ENCODE measurements at places on chromosomes 6 and 20.
A peak's percentile ranks its signal among the peaks of the same experiment; 100 is the strongest.

DNA sequence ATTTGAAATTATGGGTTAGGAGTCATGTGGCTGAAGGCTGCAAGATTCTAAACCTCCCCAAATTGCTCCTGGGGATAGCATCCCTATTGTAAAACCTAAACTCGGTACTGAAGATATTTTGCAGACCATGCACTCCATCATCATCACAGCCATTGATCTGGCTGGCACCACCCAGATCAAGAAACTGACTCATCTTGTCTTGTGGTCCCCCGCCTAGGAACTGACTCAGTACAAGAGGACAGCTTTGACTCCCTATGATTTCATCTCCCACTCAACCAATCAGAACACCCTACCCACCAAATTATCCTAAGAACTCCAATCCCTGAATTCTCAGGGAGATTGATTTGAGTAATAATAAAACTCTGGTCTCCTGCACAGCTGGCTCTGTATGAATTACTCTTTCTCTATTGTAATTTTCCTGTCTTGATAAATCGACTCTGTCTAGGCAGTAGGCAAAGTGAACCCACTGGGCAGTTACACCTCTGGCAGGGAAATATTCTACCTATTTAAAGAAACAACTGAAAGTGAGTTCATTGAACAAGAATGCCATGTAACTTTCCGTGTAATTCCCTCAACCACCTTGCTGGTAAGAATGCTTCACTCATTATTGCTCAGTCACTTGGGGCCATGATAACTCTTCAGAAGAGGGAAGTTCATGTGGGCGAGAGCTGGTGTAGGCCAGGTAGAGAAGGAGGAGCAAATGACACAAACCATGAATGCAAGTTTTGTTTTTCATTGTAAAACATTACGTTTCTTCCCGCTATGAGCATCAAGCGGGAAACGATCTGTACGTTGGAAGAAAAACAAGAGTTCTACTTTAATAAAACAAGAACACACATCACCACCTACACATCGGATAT, 602.9 kb upstream of the ARID1B start:
- no peaks in the 10 kb centered on the region for H3K36me3 ChIP-seq
- H3K4me3 ChIP-seq = no peak overlapping the region
- no peak for DNase-seq
- H3K27ac ChIP-seq = no peak overlapping the region

GRCh38 chr20:59074456-59074855, 31.9 kb upstream of the PRELID3B start:
- H3K4me3 ChIP-seq = no peak overlapping the region
- H3K27me3 ChIP-seq = peaks cover 24% of the 10 kb centered on the region
- no peak for DNase-seq

GRCh38 chr6:39887692-39888450, 46.4 kb downstream of the MOCS1 start:
- no peak for DNase-seq
- H3K27ac ChIP-seq = no peak overlapping the region
- peaks cover 3% of the 10 kb centered on the region for H3K36me3 ChIP-seq
- no peak overlapping the region for H3K4me3 ChIP-seq
- H3K27me3 ChIP-seq = no peaks in the 10 kb centered on the region

DNA sequence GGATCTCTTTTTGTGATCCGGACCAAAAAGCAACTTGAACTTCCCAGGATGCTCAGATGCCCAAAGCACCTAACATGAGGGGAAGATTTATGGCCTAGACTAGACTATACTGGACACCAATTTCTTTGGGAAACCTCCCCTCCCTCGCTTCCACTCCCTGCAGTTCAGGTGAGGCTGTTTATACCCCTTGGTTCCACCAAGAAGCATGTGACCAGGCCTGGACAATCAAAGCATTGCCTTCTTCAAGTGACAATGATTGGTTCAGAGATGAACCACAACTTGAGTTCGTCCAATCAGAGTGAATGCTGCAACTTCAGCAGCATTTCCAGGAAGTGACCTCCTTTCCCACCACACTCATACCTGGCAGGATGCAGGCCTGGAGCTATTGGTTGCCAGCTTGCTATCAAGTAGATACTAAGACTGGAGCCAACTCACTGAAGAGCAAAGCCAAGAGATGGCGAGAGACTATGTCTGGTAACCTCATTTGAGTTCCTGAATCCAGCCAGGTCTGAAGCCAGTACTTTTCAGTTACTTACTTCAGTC, 45.6 kb upstream of the SLC9A8 start:
- H3K27ac ChIP-seq = no peak overlapping the region
- H3K4me3 ChIP-seq = no peak overlapping the region
- peaks cover 48% of the 10 kb centered on the region for H3K4me1 ChIP-seq
- no peak for DNase-seq

DNA sequence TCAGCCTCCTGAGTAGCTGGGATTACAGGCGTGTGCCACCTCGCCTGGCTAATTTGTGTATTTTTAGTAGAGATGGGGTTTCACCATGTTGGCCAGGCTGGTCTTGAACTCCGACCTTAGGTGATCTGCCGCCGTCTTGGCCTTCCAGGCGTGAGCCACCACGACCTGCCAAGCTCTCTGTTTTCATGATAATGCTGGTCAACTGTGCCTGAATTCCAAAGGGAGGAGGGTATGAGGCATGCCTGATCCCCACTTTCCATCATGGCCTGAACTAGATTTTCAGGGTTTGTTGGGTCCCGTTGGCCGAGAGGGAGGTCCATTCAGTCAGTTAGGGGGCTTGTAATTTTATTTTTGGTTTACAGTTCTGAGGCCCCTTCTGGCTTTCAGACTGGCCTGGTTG, 28.0 kb upstream of the ANGPT4 start:
- no peak for DNase-seq
- H3K4me3 ChIP-seq = no peak overlapping the region
- H3K27me3 ChIP-seq = peaks cover 31% of the 10 kb centered on the region
- H3K27ac ChIP-seq = no peak overlapping the region
- H3K4me1 ChIP-seq = no peaks in the 10 kb centered on the region

DNA sequence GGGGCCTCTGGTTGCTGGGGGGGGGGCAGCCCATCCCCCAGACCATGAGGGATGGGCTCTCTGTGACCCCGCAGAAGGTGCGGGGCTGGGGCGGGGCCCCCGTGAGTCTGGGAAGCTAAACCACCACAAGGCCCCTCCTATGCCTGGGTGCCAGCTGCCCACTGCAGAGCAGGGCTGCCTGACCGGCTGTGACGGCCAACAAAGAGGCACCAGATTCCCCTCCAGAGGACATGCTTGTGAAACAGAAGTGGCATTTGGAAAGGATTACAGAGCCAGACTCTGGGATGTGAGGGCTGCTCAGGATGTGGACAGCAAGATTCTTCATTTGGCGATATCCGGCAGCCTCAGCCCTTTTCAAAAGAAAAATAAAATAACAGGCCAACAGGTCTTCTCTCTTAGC, 16.5 kb upstream of the NTSR1 start:
- no peak overlapping the region for H3K27ac ChIP-seq
- no peak overlapping the region for H3K4me3 ChIP-seq
- no peaks in the 10 kb centered on the region for H3K36me3 ChIP-seq
- peaks cover 4% of the 10 kb centered on the region for H3K4me1 ChIP-seq
- no peak for DNase-seq
- H3K27me3 ChIP-seq = peaks cover 73% of the 10 kb centered on the region

- DNase-seq = no peak
- no peak overlapping the region for H3K4me3 ChIP-seq
- no peak overlapping the region for H3K27ac ChIP-seq
- H3K27me3 ChIP-seq = no peaks in the 10 kb centered on the region
- H3K36me3 ChIP-seq = no peaks in the 10 kb centered on the region
Observed at GRCh38 chr6:142332393-142333098, 30.7 kb downstream of the ADGRG6 start.

DNA sequence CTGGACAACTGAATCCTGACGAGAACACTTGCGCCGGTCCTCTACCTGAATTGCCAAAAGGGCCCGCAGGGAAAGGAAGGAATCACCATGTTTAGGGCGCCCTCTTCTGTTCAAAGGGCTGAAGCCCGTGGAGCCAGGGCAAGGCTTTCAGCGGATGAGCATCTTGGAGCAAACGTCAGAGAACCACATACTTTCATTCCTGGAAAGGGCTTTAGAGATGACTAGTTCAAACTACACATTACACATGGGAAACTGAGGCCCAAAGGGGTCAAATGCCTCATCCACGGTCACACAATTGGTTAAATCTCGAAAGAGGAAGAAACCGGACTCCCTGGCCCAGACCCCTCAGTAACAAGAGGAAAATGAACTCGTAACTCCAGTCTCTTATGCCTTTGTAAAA, 11.5 kb upstream of the ZNF133 start:
- H3K4me1 ChIP-seq = no peaks in the 10 kb centered on the region
- no peaks in the 10 kb centered on the region for H3K36me3 ChIP-seq
- no peak overlapping the region for H3K4me3 ChIP-seq
- no peak overlapping the region for H3K27ac ChIP-seq

DNA sequence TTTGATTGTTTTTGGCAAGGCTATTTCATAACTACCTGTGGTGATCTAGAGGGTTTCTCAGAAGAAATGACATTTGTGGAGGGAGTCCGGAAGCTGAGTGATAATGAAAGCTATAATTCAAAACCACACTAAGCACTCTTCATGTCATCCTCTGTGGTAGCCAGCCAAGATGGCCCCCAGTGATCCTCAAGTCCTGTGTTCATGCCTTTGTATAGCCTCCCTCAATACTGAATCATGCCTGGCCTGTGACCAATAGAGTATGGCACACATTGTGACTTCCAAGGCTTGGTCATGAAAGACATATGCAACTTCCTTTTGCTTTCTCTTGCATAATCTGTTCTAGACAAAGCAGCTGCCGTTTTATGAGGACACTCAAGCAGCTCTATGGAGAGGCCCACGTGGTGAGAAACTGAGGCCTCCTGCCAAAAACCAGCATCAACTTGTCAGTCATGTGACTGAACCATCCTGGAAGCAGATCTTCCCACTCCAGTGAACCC, 12.8 kb upstream of the DNAAF9 start:
- DNase-seq = no peak
- no peaks in the 10 kb centered on the region for H3K36me3 ChIP-seq
- peak overlapping the region; percentile 60 for H3K27ac ChIP-seq
- no peaks in the 10 kb centered on the region for H3K27me3 ChIP-seq

GRCh38 chr6:118715376-118715775, 64.0 kb upstream of the CEP85L start:
- no peaks in the 10 kb centered on the region for H3K27me3 ChIP-seq
- H3K27ac ChIP-seq = no peak overlapping the region
- peaks cover under 1% of the 10 kb centered on the region for H3K4me1 ChIP-seq
- no peaks in the 10 kb centered on the region for H3K36me3 ChIP-seq

All from suprapubic skin (tissue), 4 donors.